Progenitor cell of endocrine pancreas (in vitro differentiated cells): ENCODE measurements at places on chromosomes 5 and 9.

DNA sequence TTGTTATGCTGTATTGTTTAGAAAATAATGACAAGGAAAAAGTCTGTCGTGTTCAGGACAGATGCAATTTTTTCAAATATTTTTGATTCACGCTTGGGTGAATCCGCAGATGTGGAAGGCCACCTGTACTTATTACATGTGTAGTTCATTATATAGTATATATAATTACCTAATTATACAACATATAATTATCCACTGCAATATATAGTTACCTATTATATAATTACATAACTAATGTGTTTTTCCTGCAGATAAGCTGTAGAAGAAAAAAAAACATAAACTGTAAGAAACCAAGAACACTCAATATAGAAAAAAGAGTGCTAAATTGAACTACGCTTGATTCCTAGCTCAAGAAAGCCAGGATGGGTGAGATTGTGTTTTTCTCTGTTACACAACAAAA is 93.6 kb upstream of the RANBP3L start:
- no peak for DNase-seq

- DNase-seq: no peak
These were observed 54.0 kb upstream of the IGFBPL1 start for GRCh38 chr9:38478211-38478610.

GRCh38 chr5:32523625-32524024 is 61.7 kb upstream of the SUB1 start:
- no peak for DNase-seq

- DNase-seq: no peak
These were observed 199.3 kb downstream of the MAN2A1 start for GRCh38 chr5:109888989-109889388.

GRCh38 chr5:102720969-102721368 is 34.1 kb upstream of the PAM start:
- no peak for DNase-seq
